AG04450 (cell line): ENCODE measurements at places on chromosomes 16 and 17.

- no peak for DNase-seq
Measured at GRCh38 chr17:48294806-48295361, 135.1 kb downstream of the SKAP1 start.

DNA sequence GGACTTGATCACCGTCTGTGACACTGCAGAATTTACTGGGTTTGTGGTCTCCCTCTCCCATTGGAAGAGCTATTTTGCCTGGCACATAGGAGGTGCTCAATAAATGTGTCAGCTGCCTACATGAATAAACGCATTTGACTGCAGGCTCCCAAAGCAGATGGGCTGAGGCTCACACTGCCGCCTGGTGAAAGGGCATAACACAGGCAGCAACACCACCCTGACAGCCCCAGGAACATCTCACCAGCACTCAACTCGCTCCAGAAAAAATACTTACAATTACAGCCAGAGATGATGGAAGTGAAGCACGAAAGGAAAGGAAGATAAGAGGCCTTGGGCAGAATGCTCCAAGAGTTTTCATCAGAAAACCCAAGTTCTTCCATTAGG, 73.9 kb downstream of the RPH3AL start:
- no peak for DNase-seq

GRCh38 chr16:74568961-74569631, 37.8 kb downstream of the GLG1 start:
- no peak for DNase-seq

- DNase-seq, result no peak
Measured at GRCh38 chr17:81063106-81064093, 28.4 kb downstream of the BAIAP2 start.

GRCh38 chr16:87331241-87331801, 14.1 kb upstream of the C16orf95 start:
- no peak for DNase-seq

- no peak for DNase-seq
Measured at GRCh38 chr16:75552951-75553350, 3.1 kb downstream of the TMEM231 start.
